Osteoblast (primary cell): ENCODE measurements at places on chromosomes 5 and 9.

DNA sequence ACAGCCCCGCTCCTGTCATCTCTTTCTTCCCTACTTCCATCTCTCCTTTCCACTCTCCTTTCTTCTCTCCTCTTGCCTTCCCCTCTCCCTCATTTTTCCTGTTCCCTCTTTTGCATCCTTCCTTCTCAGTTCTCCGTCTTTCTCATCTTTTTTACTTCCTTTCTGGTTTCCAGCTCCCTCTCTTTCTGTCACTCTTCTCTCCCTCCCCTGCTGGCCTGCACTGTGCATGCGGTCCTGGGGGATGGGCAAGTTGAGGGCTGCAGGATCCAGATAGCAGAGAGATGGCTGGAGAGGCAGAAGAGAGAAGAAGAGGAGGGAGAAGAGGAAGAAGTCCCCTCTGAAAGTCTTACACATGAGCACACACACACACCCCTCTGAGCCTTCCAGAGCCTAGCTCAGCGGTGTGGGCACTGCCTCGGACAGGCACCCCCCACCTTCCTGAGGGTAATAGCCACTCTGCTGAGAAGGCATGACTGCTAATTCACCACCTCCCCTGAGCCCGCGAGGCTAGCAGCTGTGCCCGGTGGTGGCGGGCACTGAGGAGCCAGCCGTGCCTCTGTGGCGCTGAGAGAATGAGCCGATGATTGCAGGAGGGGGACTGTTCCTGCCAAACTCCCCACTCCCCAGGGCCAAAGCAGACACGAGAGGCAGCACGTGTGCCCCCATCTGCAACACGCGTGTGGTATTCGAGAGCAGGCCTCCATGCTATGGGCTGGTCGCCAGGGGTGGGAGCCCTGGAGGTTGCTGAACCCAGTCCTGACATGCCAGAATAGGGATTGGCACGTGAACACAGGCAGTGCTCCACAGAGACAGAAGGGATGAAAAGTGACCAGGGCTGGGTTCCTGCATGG, 3.7 kb upstream of the CAMK2A start:
- no peak for DNase-seq

GRCh38 chr9:127550282-127550681, 61.8 kb upstream of the STXBP1 start:
- DNase-seq: peak; percentile 71

- DNase-seq: peak; percentile 93
Measured at GRCh38 chr9:91817493-91818224, 132.4 kb downstream of the ROR2 start.

- peak; percentile 81 for DNase-seq
Measured at GRCh38 chr9:120713257-120714087, 798 bp downstream of the MEGF9 start.

DNA sequence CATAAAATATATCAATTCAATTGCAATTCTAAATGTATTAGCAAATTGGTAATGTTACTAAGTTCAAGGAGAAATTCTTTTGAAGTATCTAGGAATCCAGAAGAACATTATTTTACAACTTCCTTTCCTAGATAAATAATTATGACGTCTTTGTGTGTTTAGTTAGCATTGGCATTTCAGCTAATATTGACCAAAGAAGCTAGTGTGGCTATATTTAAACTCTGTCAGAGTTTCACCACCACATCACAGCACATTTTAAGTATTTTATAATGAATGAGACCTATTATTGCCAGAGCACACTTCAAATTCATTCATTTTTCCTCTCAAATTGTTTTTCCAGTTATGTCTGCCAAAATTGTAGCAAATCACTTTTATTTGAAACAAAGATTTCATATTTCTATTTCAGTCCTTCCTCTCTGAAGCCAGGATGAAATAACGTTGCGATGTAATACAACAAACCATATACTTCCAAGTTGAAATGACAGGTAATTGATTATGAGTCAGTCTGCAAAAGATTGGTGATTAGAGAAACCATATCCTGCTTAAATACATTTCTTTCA, 18.9 kb downstream of the PLK2 start:
- no peak for DNase-seq
